ENCODE measurements at places on chromosomes 2 and 18.

DNA sequence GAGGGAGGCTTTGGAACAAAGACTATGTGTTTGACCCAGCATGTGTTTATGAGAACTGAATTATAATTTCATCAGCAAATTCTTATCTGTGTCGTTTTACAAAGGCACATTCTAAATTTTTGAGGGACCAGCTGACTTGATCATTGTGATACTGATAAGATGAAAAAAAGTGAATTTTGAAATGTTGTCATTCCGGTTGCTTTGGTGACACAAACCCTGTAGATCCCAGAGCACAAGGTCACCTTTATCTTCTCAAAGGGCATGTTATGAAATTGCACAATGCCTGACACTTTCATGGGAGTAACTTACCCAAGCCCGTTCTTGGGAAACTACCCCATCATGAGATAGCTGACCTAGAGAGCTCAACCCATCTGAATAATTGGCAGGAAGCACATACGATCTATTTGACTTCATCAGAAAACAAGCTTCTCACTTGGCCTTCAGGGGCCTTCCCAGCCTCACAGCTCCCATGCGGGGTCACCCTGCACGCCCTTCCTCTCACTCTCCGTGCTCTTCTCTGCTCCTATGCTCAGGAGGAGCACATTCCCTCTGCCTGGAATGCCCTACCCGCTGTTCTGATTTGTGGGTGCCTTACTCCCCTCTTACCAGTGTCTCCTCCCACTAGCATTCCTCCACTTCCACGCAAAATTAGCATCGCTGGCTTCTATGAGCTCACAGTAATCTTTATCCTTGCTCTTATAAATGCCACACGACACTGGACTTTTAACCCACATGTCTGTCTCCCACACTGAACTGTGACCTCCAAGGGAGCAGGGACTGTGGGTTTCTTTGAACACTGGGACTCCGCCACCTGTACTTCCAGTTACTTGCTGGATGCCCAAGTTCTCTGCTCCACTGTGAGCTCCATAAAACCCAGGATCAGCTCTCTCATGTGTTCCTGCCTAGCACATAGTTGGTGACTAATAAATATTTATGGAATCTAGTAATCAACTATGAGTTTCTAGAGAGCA, 555.8 kb upstream of the ID2 start:
- no peak for DNase-seq

- DNase-seq = no peak
Observed at GRCh38 chr18:74213429-74213828, 65.1 kb downstream of the TIMM21 start.

DNA sequence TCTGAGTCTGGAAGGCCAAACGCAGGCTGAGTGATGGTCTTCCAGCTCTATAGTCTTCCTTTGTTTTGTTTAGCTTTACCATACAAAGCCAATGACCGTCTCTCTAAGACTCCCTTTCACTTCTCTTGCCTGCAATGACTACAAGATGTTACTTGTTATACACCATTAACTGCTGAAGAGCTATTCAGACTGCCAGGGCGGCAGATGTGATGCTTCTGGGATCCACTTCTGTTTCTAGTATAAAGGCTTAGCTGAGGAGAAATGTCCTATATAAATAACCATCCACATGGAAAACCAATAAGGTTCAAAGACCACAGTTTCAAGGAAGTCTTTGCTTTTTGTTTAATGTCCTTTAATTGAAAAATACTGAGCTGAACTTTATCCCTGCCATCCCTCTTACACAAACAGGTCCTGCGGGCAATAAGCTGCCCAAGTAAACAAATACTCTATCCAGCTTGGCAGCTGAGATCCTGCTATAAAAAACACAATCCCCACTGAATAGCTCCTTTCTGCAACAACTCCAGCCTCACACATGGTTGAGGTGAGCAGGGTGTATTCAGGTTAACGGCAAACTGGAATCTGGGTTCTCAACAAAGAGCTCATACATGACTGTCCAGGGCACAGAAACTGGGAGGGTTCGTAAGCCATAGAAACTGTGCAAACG, 124.6 kb downstream of the VIT start:
- DNase-seq = peak; percentile 66

DNA sequence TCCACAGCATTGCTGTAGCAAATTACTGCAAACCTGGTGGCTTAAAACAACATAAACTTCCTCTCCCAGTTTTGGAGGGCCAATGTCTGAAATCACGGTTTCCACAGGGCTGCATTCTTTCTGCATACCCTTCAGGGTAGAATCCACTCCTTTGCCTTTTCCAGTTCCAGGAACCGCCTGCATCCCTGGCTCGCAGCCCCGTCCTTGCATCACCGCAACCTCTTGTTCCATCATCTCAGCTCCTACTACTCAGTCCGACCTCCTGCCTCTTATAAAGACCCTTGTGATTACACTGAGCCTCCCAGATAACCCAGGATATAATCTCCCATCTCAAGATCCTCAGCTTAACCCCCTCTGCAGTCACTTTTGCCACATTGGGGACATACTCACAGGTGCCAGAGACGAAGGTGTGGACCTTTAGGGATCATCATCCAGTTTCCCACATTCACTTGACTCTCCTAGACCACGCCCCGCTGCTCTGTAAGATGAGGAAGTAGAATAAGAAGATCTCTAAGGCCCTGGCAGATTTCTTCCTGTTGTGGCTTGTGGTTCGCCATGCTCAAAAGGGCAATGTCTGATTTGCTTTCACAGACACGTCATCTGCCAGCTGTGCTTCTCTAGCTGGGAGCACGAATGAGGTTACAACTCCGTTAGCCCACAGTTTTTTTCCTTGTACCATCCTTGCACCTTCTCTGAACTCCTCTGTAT, 103.6 kb upstream of the AGAP1 start:
- DNase-seq = no peak

GRCh38 chr2:195382186-195382585, 274.8 kb upstream of the SLC39A10 start:
- DNase-seq = no peak

- no peak for DNase-seq
Observed at GRCh38 chr2:178220814-178221213, 26.5 kb downstream of the OSBPL6 start.

DNA sequence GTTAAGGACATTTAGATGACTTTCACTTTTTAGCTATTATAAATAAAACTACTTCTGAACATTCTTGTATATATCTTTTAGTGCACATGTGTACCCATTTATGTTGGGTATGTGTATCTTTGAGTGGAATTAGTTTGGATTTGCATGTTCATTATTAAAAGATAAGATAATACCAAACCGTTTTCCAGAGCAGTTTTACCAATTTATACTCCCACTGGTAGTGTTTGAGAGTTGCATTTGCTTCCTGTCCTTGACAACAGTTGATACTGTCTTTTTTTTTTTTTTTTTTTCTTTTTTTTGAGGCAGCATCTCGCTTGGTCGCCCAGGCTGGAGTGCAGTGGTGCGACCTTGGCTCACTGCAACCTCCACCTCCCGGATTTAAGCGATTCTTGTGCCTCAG, 23.3 kb downstream of the SLC30A6 start:
- no peak for DNase-seq

- DNase-seq = no peak
Observed at GRCh38 chr2:144875290-144875969, 355.5 kb upstream of the ZEB2 start.

- no peak for DNase-seq
Observed at GRCh38 chr2:7725171-7725849, 808.1 kb downstream of the RNF144A start.

- DNase-seq = no peak
Observed at GRCh38 chr2:8214036-8214615, 467.7 kb upstream of the ID2 start.

DNA sequence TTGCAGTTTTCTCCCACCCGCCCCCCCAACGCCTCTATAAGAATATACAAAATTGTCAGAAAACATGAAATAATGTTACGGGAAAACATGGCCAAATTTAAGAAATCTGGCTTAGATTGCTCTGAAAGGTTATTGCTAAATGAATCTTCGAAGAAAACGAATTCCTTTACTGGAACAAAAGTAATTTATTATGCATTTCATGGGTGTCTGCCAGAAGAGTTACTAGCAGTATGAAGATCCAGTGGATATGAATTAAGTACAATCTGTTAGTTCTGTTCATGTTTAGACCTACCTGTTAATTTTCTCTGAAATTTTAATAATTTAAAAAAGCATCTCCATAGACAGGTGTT, 21.9 kb downstream of the GATA6 start:
- no peak for DNase-seq

DNA sequence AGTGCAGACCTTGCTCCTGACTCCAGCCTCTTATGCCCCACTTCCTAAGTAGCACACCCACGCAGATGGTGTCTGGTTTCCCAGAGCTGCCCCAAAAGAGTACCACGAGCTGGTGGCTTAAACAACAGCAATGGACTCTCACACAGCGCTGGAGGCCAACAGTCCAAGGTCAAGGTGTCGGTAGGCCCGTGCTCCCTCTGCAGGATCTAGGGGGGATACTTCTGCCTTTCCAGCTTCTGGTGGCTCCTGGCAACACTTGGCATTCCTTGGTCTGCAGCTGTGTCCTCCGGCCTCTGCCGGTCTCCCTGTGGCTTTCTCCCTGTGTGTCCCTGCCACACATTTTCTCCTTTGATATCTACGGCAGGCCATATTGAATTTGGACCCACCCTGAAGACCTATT, 99.0 kb downstream of the TSHZ1 start:
- no peak for DNase-seq

- DNase-seq = no peak
Observed at GRCh38 chr2:118672571-118673158, 174.8 kb downstream of the EN1 start.

- DNase-seq = no peak
Observed at GRCh38 chr2:239387811-239388210, 13.0 kb downstream of the HDAC4 start.

- DNase-seq = no peak
Observed at GRCh38 chr2:166410828-166411472, 35.2 kb upstream of the SCN9A start.

DNA sequence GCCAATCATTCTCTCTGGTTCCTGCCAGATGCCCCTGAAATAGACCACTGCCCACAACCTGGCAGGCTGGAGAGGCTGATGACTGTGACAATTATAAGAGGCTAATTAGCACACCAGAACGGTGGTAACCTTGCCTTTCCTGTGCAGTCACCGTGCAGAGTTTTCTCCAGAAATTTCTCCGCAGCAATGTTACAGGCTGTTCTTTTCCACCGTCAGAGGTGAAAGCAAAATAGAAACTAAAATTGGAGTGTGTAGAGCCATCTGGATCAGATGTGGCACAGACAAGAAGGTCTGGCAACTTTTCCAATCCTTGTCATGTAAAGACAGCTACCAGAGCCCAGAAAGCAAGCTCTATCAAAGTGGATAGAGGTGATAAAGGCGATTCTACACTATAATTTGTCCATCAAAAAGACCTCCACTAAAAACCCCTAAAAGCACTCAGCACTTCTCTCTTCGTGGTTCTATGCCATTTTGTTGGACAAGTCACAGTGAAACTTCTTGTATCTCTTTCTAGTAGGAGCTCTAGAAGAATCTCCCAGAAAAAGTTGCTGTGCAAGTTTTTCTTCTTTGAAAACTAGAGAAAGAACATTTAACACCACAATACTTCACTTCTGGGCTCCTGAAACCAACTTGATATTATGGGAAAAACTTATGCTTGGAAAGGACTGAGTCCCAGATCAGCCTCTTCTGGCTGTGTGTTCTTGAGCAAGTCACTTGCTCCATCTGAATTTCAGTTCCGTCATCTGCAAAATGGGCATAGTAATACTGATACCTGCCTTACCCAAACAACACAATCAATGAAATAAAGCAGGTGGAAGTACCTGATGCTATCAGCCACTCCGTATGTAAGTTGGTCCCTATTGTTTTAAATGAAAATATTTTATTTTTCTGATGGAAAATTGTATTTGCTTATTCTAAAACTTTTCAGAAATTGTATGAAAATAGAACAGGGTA, 295.6 kb upstream of the DLGAP1 start:
- DNase-seq = no peak

DNA sequence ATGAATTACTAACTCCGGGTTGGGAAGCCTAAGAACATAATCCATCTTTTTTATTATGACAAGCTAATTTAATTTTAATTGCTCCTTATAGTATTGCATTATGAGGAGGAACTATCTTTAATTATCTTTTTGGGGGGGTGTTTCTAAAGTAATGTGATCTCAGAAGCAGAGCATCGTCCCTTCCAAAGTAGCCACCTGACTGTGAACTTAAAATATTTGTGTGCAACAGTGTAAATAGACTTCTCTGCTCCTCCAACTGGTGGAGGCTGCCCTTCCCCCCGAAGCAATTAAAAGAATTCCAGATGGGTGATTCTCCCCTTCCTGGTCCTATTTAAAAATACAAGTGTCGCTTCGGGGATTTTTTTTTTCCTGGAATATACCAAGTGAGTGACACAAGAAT, 55.7 kb downstream of the TCF7L1 start:
- DNase-seq = no peak

DNA sequence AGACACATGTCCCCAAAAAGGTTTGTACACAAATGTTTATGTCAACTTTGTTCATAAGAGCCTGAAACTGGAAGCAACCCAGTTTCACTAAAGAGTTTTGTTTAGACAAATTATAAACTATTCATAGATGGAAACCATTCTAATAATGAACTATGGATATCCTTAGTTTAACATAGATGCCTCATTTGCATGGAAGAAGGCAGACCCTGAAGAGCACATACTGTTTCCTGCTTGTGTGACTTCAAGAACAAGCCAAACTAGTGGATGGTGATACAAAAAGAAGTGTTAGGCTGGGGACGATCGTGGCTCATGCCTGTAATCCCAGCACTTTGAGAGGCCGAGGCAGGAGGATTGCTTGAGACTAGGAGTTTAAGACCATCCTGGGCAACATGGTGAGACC, 48.1 kb downstream of the ACOXL start:
- no peak for DNase-seq

GRCh38 chr2:144082327-144082726, 437.6 kb downstream of the ZEB2 start:
- DNase-seq = no peak

GRCh38 chr2:236241181-236242056, 22.8 kb downstream of the ASB18 start:
- DNase-seq = no peak

GRCh38 chr18:71028285-71028762, 739.5 kb downstream of the SOCS6 start:
- DNase-seq = no peak

DNA sequence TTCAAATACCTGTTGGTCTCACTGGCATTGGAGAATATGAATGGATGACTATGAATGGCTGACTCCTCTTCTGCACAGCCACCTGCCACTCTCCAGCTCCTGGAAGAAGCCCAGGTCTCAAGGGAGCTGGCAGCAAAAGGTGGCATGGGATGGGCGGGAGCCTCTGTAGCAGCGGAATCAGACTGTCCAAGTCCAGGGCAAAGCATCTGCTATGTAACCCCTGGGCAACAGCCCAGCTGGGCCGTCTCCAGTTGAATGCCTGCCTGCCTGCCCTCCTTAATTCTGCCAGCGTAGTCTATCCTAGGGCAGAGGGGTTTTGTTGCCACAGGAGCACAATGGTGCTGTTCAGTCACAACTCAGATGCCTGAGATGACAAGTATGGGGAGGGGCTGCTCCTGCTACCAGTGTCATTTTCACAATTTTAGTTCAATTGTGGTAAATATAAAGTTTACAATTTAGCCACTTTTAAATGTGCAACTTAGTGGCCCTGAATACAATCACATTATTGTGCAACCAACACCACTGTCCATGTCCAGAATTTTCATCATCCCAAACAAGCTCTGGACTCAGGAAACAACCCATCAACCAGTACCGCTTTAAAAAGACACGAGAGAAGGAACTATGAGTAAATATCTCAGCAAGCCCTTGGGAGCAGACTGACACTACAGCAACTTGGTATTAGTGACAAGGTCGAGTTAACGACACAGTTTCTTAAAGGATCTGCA, 115.2 kb downstream of the MYO5B start:
- peak; percentile 70 for DNase-seq

- DNase-seq = peak; percentile 32
Observed at GRCh38 chr2:65055422-65056214, 598 bp upstream of the CEP68 start.

GRCh38 chr2:74525717-74526648, at the start of gene DQX1:
TSS of gene DQX1 (minus strand) at chr2:74526231. CDS start at chr2:74525729, 502 bp downstream.
- no peak for DNase-seq

Measured in NCI-H1092 (cell line).